ENCODE measurements at places on chromosomes 1 and 21. TPM values are rescaled to one million over a fixed set of nuclear protein-coding genes. Genes with fewer than 3 reads are reported as not detected.

The SRSF10 gene
- total RNA-seq: 346 TPM

GRCh38 chr1:189787201-189787600 lies 690.5 kb downstream of the BRINP3 start:
- no peak for DNase-seq

The CC2D1B gene
- total RNA-seq: 46.5 TPM

GRCh38 chr1:226671277-226671676 lies 67.8 kb downstream of the ITPKB start:
- DNase-seq: no peak

DNA sequence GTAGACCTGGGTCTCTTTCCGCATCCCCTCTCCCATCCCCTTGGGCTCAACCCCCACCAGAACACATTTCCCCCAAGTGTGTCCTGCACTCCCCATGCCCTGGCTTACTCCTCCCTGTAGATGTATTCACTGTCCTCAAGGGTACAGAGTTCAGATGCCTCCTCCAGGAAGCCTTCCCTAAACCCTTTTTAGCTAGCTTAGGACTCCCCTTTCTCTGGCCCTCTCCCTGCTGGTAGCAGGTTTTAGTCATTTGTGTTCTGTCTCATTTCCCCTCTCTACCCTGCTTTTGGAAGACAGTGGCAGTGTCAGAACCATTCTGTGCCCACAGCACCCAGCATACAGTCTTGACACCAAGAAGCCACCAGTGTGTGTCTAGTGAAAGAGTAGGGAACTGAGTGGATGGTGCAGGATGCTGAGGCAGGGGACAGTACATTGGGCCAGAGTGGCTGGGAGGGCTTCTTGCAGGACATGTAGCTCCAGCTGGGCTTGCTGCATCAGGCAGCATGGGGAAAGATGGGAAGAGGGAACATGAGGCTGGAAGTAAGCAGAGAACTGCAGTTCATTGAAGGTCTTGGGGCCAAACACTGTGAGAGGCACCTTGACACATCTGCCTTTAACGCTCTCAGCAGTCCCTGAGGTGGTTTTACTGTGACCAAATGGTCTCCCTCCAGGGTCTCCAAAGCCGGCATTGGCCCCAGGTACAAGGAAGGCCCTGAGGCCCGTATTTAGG lies 2.5 kb downstream of the FOXO6 start:
- no peak for DNase-seq

DNA sequence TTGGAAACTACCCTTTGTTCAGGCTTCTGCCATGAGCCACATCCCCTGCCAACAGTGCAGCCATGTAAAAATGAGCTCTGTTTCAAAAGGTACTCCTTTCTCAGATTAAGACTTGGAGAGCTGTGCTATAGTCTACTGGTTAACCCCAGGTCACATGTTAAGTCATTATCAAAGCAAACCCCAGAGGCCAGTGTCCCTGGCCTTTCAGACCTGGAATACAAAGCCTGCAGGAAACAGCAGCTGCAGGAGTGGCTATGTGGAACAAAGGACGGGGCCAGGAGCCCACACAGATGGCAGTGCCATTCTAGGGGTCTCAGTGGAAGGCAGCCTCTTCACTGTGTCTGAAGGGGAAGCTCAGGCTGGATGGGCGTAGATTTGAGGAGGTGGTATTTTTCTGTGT lies 6.7 kb downstream of the ZNF496 start:
- DNase-seq: no peak

The BATF3 gene
- total RNA-seq: 1.2 TPM

DNA sequence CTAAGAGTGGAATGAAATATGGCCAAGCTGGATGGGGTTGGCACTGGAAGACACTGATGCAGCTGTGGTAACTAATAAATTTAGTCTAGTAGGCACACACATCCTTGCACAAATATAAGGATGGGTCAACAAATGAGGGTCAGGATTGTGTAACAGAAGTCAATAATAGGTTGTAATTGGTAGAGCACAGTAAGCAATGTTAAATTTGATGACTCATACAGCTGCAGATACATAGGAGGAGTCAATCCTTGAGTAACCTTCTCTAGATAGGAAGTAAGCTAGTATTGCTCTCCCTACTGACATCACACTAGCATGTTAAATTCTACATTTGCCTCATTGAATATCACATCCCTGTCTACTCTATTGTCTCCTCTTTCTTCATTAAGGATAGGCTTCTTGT lies 332.1 kb downstream of the PTPRC start:
- DNase-seq: no peak
